ENCODE measurements at places on chromosomes 5 and 9. TPM values are rescaled to one million over a fixed set of nuclear protein-coding genes. Genes with fewer than 3 reads are reported as not detected.

Gene TMEM215
- not detected for total RNA-seq

Gene SPINK14
- not detected for total RNA-seq

Gene TOMM5
- total RNA-seq, result 147 TPM

Gene SIT1
- total RNA-seq, result not detected

Gene WWC1
- 0.91 TPM for total RNA-seq

Gene C9
- 0.44 TPM for total RNA-seq

Gene CFAP77
- not detected for total RNA-seq

GRCh38 chr9:37917801-37918664 is 14.1 kb upstream of the SLC25A51 start:
- H3K4me3 ChIP-seq, result no peak overlapping the region
- no peaks in the 10 kb centered on the region for H3K27me3 ChIP-seq
- H3K36me3 ChIP-seq, result no peaks in the 10 kb centered on the region

DNA sequence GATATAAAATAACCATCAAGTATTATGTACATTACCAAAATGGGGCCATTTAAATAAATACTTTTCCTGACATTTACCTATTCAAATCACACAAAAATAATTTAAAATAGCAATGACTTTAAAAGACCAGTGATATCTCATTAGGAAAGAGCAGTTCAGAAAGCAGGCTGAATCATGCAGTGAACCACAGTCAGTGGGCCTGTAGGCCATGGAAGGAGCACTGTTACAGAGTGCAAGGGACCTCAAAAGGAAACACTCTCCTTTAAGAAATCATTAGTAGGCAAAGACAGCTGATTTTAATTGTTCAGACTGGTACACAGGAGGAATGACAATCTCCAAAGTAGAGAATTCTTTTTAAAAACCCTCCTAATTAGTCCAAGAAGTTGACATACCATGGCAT is 283.5 kb upstream of the EFNA5 start:
- no peaks in the 10 kb centered on the region for H3K27me3 ChIP-seq
- no peak overlapping the region for H3K27ac ChIP-seq
- DNase-seq, result no peak

- no peak overlapping the region for H3K27ac ChIP-seq
- H3K36me3 ChIP-seq, result no peaks in the 10 kb centered on the region
- no peak for DNase-seq
- H3K4me3 ChIP-seq, result no peak overlapping the region
These were observed 18.8 kb downstream of the KLF9 start for GRCh38 chr9:70395652-70396051.

DNA sequence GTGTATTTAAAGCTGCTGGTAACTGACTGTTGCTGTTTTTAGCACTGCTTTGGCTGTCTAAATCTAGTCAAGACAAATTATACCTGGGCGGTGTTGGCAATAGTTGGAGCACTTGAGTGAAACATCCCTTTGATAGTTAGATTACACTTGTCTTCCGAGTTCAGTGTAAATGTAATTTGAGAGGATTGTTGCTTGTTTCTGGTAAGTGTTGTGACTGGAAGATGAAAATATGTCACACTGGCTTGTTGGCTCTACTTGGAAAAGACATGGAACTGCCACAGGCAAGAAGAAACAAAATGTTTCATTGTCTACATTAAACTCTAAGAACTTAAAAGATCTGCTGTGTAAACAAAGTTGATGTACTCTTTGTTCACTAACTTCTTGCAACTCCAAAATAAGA is 49.2 kb upstream of the PTPRD start:
- no peaks in the 10 kb centered on the region for H3K27me3 ChIP-seq
- no peaks in the 10 kb centered on the region for H3K36me3 ChIP-seq
- H3K4me3 ChIP-seq, result no peak overlapping the region
- H3K27ac ChIP-seq, result no peak overlapping the region
- H3K4me1 ChIP-seq, result no peaks in the 10 kb centered on the region
- DNase-seq, result no peak

- H3K27me3 ChIP-seq, result no peaks in the 10 kb centered on the region
- H3K4me3 ChIP-seq, result no peak overlapping the region
- no peaks in the 10 kb centered on the region for H3K4me1 ChIP-seq
- peak; percentile 29 for DNase-seq
These were observed 155.0 kb upstream of the CLINT1 start for GRCh38 chr5:158013939-158014338.

GRCh38 chr9:117466111-117466510 is 51.3 kb upstream of the ASTN2 start:
- no peaks in the 10 kb centered on the region for H3K36me3 ChIP-seq
- no peak for DNase-seq
- H3K4me3 ChIP-seq, result no peak overlapping the region
- H3K4me1 ChIP-seq, result no peaks in the 10 kb centered on the region
- no peaks in the 10 kb centered on the region for H3K27me3 ChIP-seq
- no peak overlapping the region for H3K27ac ChIP-seq

GRCh38 chr5:138051441-138052296 is 18.8 kb upstream of the FAM13B start:
- no peak overlapping the region for H3K4me3 ChIP-seq
- H3K27ac ChIP-seq, result no peak overlapping the region
- DNase-seq, result no peak
- H3K4me1 ChIP-seq, result no peaks in the 10 kb centered on the region
- H3K27me3 ChIP-seq, result peaks cover 6% of the 10 kb centered on the region
- no peaks in the 10 kb centered on the region for H3K36me3 ChIP-seq

GRCh38 chr5:15388866-15389265 is 111.1 kb upstream of the FBXL7 start:
- no peaks in the 10 kb centered on the region for H3K27me3 ChIP-seq
- H3K4me3 ChIP-seq, result no peak overlapping the region
- no peak overlapping the region for H3K27ac ChIP-seq
- no peaks in the 10 kb centered on the region for H3K36me3 ChIP-seq

- DNase-seq, result no peak
- H3K27ac ChIP-seq, result no peak overlapping the region
These were observed 151.7 kb upstream of the ZNF366 start for GRCh38 chr5:72658761-72659540.

DNA sequence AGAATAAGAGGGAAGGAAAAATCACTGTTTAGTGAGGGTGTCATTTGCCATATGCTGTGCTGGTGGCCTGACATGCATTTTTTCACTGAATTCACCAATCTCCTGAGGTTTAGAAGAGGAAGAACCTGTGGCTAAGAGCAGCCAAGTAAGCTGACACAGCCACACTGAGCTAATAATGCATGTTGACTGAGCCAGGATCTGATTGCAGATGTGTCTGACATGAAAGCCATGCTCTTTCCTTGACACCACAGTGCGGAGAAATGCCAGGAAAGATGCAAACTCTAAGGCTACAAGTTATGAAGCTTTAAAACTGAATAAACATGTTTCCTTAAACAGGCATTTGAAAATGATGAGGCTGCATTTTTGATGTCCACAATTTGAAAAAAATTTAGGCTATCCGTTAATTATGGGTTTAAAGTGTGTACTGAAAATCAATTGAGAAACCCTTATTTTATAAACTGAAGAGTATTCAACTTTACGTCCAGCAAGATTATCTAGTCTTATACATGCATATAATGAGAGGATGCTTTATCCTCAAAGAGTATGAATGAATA is 208.6 kb downstream of the FBN2 start:
- no peak for DNase-seq
- no peaks in the 10 kb centered on the region for H3K4me1 ChIP-seq
- H3K4me3 ChIP-seq, result no peak overlapping the region
- no peaks in the 10 kb centered on the region for H3K27me3 ChIP-seq
- H3K27ac ChIP-seq, result no peak overlapping the region

GRCh38 chr5:171447226-171447625 is 27.8 kb downstream of the FGF18 start:
- no peaks in the 10 kb centered on the region for H3K36me3 ChIP-seq
- no peak for DNase-seq
- no peaks in the 10 kb centered on the region for H3K27me3 ChIP-seq
- no peak overlapping the region for H3K27ac ChIP-seq
- no peak overlapping the region for H3K4me3 ChIP-seq
- H3K4me1 ChIP-seq, result peaks cover 15% of the 10 kb centered on the region

DNA sequence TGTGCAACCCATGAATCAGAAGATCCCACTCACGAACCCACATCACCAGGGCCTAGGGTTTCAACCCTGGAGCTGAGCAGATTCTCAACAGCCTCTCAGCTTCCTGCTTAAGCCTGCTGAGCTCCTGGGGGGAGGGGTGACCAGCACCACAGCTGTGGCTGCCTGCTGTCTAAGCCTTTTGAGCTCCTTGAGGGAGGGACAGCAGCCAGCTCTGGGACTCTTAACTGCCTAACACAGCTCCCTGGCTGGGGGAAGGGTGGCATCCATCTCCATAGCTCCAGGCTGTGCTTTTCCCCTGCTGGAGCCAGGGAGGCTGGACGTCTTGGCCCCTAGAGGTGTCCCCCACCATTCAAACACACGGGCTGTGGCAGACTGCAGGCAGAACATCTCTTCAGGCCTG is 250.3 kb downstream of the DMAC1 start:
- DNase-seq, result no peak
- no peak overlapping the region for H3K4me3 ChIP-seq
- H3K4me1 ChIP-seq, result no peaks in the 10 kb centered on the region
- H3K36me3 ChIP-seq, result no peaks in the 10 kb centered on the region

DNA sequence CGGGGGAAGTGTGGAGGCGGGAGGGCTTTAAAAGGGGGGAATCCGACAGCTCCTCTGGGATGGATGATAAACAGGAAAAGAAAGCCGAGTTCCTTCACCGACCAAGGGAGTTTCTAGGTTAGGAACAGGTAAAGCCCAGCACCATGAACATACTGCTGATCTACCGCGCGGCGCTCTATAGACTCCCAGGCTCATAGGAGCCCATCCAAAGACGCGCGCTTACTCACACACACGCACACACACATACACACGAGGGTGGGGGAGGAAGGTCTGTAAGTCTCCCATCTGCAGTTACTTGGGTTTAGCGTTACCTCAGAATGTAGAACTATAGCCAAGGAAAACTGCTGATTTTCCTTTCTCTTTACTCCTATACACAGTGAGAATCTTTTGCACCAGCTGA is 2.6 kb upstream of the GABRB2 start:
- H3K27ac ChIP-seq, result no peak overlapping the region
- H3K36me3 ChIP-seq, result no peaks in the 10 kb centered on the region
- H3K4me3 ChIP-seq, result no peak overlapping the region
- peaks cover 9% of the 10 kb centered on the region for H3K27me3 ChIP-seq

DNA sequence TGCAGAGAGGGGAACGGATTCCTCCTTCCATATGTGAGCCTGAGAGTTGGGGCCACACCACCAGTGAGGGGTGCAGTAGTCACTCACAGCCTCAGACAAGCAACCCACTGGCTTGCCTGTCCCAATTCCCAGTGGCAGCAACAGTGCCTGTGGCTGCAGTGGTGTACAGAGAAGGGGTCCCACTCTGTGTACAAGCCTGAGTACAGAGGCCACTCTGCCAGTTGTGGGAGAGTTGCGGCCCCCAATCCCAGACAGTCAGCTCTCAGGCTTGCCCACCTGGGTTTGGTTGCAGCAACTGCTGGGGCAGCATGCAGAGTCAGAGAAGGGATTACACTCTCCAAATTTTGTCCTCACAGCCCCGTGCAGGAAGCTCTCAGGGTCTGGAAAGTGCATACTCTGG is 133.2 kb upstream of the RFX3 start:
- no peak overlapping the region for H3K27ac ChIP-seq
- H3K4me3 ChIP-seq, result no peak overlapping the region
- H3K36me3 ChIP-seq, result no peaks in the 10 kb centered on the region
- no peak for DNase-seq

All from endothelial cell of umbilical vein (primary cell).